ENCODE measurements at places on chromosomes 5 and 9.

DNA sequence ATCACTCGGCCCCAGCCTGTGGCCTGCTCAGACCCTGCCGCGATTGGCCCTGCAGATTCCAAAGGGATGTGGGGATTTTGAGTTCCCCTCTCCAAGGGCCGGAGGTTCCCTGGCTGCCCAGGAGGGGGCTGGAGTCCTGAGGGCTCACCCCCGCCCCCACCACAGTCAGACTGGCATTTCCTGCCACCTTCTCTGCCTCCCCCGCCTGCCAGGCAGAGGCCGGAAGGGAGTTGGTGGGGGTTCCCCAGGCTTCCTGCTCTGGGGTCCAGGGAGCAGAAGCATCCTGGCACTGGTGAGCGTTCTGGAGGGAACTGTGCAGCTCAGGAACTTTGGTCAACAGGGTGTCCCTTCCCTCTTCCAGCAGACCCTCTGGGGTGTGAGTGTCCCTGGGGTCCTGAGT lies 70.6 kb downstream of the RXRA start:
- DNase-seq: no peak

DNA sequence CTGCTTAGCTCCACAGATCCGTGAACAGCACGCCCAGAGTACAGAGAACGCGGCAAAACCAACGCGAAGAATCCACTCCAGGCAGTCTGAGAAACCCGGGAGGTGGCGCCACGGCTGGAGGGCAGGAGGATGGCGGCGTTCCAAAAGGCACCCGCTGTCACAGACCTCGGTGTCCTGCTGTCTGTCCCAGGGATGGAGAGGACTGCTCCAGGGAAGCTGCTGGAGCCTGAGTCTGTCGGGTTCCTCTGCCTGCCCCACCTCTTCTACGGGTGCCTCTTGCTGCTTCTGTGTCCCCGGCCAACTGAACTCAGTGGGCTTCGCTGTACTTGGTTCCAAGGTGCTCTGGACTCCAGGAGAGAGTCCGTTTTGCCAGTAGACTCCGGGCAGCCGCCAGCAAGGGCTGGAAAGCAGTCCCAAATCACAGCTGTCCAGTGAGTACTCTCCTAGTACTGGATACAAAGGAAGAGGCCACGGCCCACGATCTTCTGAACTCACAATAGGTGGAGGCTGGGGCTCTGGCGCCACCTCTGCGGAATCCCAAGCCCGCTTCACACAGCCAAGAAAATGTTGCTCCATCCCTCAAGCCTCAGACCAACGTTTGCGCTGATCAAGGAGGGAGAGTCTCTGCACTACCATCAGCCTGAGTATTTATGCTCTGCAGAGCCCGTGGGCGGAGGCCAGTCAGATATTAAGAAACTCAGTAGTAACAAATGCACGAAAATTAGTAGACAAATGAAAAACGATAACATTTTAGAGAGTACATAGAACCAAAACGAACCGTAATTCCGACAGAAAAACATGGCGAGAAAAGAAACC lies 440 bp downstream of the ANXA2R start:
- no peak for DNase-seq

GRCh38 chr9:32339424-32339823 lies 45.0 kb upstream of the ACO1 start:
- DNase-seq: no peak

GRCh38 chr5:112914584-112914983 lies 7.4 kb downstream of the REEP5 start:
- no peak for DNase-seq

DNA sequence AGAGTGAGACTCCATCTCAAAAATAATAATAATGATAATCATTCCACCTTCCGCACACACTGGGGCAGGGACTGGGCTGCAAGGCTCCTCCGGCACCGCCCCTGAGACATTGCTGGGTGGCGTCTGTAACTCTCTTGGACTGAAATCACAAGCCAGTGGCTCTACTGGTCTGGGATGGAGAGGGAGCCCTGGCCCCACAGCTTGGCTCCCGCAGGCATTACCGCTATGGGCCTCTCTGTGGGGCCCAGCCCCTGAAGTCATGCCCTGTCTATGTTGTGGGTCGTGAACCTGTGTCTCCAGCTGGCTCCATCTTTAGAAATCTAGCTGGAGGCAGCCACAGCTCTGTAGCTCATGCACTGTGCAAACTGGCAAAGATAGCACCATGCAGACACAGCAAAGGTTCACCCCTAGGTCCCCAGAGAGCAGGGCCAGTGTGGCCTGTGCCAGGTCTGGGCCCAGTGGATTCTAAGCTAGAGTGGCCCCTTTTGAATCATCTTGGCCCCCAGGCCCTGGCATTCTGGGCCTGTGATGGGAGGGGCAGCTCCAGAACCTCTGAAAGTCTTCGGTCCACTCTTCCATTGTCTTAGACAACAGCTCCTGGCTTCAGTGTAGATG lies 36.1 kb upstream of the COL5A1 start:
- no peak for DNase-seq

DNA sequence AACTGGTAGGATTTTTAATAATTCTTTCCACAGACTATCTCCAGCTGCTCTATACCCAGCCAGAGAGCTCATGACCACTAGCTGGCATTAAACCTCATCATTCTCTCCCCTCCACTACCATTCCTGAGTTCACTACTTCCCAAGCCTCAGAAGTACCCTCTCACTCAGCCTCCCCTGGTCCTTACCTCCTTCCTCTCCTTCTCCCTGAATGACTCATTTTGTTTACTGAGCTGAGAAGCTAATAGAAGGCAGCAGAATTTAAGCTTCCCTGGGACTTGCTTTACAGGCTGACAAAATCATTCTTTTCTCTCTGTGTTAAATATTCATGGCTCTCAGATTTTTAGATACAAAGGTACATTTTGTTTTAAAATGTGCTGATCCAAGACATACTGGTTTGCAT lies 305.4 kb downstream of the TLR4 start:
- DNase-seq: no peak

- no peak for DNase-seq
Measured at GRCh38 chr5:142506756-142507155, 179.1 kb downstream of the FGF1 start.

DNA sequence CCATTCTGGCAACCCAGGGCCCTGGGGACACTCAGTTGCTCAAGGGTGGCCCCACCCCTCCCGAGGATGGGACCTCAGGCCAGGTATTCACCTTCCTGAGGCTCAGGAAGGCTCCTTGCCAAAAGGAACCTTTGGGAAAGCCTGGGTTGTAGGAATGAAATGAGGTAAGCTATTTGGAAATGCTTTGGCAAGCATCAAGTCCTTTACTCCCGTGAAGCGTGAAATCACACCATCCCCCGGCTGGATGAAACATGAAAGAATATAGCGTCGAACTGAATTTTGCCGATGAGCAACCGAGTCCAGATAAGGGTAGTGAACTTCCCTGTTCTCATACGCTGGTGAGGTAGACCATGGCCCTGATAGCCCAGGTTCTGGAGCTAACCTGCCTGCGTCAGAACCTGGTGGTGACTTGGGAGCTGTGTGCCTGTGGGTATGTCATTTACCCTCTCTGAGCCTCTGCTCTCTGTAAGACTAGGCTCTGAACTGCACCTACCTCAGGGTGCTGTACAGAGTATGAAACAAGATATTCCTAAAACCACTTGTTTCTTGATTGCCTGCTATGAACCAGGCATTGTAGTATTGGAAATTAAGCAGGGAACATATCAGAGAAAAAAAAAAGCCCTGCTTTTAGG lies 105.3 kb upstream of the BOD1 start:
- DNase-seq: no peak

GRCh38 chr9:116986015-116986414 lies 298.9 kb downstream of the TRIM32 start:
- no peak for DNase-seq

Data from stromal cell of bone marrow (primary cell).